ENCODE measurements at places on chromosomes 16 and 17. TPM values are rescaled to one million over a fixed set of nuclear protein-coding genes. Genes with fewer than 3 reads are reported as not detected.

MT3 gene
- 3.8 TPM for total RNA-seq

SOCS1 gene
- 3.8 TPM for total RNA-seq

TEDC2 gene
- 0.67 TPM for total RNA-seq

ZSCAN10 gene
- not detected for total RNA-seq

SLC9A5 gene
- total RNA-seq = 1.2 TPM

PRSS36 gene
- total RNA-seq = 2.7 TPM

NHLRC4 gene
- total RNA-seq = 0.52 TPM

NT5C gene
- total RNA-seq = 25.5 TPM

ACSM2B gene
- not detected for total RNA-seq

ALOXE3 gene
- not detected for total RNA-seq

NPIPB6 gene
- total RNA-seq = 0.40 TPM

CDC6 gene
- total RNA-seq = 0.99 TPM

UTP18 gene
- total RNA-seq = 7.3 TPM

GGT6 gene
- total RNA-seq = 0.22 TPM

LONP2 gene
- 74.2 TPM for total RNA-seq

ICAM2 gene
- total RNA-seq = 30.6 TPM

TBC1D3E gene
- not detected for total RNA-seq

SYCE1L gene
- total RNA-seq = 2.1 TPM

MYL11 gene
- not detected for total RNA-seq

SMTNL2 gene
- 47.4 TPM for total RNA-seq

KRT34 gene
- not detected for total RNA-seq

MAP3K3 gene
- total RNA-seq = 36.9 TPM

TSNAXIP1 gene
- 0.37 TPM for total RNA-seq

TBC1D26 gene
- not detected for total RNA-seq

PEX12 gene
- 7.9 TPM for total RNA-seq

All from left ventricle myocardium superior (tissue), 1 donor.